Activated CD4-positive, alpha-beta T cell treated with anti-CD3 and anti-CD28 coated beads, Interleukin-2, amount 10 ng/mL, durations not matched to agents 7 days and 5 days (primary cell): ENCODE measurements at places on chromosomes 5 and 9.
A peak's percentile ranks its signal among the peaks of the same experiment; 100 is the strongest.

DNA sequence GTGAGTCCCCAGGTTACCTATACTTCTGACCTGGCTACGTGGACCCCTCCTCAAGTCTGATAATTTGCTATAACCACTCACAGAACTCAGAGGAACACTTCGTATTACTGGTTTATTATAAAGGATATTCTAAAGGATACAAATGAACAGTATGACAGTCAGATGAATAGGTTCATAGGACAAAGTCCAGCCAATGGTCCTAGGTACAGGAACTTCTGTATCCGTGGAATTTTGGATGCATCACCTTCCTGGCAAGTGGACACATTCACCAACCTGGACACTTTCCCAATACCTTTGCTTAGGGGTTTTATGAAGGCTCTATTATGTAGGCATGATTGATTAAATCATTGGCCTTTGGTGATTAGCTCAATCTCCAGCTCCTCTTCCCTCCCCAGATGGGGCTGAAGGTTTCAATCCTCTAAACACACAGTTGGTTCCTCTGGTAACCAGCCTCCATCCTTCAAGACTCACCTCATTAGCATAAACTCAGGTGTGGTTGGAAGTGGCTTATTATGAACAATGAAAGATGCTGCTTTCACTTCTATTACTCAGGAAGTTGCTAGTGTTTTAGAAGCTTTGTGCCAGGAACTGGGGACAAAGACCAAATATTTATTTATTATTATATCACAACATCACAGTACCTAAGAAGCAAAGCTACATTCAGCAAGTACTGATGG is 149.6 kb upstream of the ELL2 start:
- DNase-seq = no peak

- DNase-seq = peak; percentile 10
Measured at GRCh38 chr9:92850898-92851297, 26.9 kb downstream of the ZNF484 start.

- DNase-seq = no peak
Measured at GRCh38 chr9:121451586-121451985, 48.1 kb downstream of the GGTA1 start.

DNA sequence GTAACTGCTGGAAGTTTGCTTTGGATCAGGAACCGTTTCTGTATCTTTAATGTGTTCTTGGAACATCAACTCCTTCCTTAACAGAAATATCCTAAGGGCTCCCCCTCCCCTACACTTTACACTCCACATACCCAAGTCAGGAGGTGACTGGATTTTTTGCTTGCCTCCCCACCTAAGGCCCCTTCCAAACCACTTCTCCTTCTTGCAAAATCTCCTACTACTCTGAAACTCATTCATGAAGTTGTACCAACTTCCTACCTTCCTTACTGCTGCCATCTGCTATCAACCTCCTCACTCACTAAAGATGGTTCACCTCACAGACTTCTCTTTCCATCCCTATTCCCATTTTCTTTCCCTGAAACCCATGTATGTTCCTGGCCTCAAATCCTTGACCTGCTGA is 16.1 kb downstream of the TXN start:
- DNase-seq = no peak

DNA sequence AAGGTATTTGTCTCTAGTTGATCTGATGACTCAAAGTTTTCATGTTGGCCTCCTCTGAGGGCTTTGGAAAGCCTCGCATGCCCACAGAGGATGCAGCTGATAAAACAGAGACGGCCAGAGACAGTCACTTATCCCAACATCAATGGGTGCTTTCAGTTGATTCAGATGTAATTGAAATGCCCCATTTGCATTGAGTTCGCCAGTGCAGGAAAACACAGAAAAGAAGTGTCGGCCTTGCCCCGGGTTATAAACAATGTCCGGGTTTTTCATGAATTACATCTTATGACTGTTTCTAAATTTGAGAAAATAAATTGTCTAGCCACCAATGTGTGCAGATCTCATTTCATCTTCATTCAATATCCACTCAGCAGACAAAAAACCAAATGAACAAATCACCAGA is 42.2 kb upstream of the ICE1 start:
- no peak for DNase-seq

GRCh38 chr5:96614110-96614691 is 48.0 kb upstream of the CAST start:
- DNase-seq = peak; percentile 69

- no peak for DNase-seq
Measured at GRCh38 chr5:59608745-59609144, 284.8 kb downstream of the PDE4D start.

DNA sequence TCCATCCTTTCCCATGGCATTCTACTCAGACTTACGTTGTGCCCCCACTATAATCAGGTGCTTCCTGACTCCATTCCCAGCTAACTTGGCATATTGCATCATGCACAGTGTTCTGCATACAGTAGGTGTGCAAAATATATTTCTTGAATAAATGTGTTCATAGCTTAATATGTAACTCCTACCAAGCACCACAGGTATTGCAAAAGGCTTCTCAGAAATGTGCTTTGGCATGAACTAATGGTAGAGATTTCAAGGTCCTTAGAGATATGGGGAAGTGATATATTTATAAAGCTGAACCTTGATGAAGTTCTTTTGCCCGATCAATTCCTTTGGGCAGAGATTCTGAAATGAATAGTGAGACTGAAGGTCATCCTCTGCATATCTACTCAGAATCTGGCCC is 220.4 kb downstream of the KCTD16 start:
- DNase-seq = no peak

DNA sequence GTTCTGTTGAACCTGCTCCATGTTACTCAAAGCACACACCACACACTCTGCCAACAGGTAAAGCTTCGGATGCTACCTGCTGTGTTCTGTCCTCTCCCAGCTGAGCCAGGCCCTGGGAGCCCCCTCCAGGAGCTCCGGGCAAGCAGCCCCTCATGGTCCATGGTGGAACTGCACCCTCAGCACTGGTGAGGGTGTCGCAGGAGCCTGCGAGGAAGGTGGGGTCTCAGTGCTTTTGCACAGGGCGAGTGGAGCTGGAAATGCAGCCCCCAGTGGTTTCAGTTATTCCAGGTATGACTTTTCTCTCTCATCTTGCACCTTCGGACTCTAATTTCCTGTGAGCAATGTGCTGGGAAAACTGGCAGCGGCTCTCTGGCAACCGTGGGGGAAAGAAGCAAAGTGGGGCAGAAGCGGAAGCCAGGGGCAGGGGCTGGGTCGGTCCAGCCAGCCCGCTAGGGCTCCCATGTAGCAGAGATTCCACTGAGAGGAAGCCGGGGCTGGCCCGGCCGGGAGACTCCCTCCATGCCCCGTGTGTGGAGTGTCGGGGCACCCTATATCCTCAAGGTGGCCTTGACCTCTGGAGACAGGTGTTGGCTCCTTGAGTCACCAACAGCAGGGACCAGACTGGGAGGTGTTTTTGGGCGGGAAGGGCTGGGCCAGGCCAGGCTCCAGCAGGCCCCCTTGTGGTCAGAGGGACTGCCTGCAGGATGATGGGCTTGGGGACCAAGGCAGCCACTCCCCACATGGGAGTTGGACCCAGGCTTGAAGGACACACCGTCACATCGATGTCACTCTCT is 75.6 kb upstream of the PRSS3 start:
- DNase-seq = peak; percentile 36

GRCh38 chr5:28046596-28046995 is 1008.2 kb upstream of the CDH9 start:
- DNase-seq = no peak

DNA sequence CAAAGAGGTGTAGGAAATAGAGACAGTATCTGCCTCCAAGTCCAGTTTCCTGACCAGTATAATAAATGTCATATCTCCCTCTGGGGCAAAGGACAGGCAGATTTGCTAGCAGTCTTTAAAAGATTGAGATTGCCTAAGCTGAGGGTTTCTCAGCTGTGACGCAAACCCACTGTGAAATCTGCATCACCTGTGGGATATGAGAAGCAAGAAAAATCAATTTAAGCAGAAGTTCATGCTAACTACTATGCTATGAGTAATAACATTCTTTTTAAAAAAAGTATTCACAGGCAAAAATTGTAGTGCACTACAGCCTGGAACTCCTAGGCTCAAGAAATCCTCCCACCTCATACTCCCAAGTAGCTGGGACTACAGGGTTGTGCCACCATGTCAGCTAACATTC is 168.1 kb upstream of the POC5 start:
- DNase-seq = no peak

DNA sequence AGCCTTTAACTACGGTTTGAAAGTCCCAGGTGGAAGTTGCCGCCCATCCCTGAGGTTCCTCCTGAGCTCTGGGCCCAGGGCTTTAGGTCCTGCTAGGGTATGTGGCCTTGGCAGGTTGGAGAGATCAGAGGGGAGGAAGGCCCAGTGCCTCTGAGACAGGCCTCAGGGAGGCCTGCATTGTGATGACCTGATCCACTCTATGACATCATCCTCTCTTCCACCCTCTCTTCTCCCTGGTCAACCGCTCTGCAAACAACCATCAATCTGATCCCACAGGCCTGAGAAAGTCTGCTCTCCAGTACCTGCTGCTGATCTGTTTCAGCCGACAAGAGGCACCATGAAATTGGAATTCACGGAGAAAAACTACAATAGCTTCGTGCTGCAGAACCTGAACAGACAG is at the start of gene CCIN:
CCIN (plus strand) TSS at position 223 of the 400 bp plus-strand sequence; CDS start at position 338, 115 bp downstream.
- DNase-seq = no peak

- DNase-seq = no peak
Measured at GRCh38 chr5:57718155-57718554, 235.5 kb upstream of the ACTBL2 start.

DNA sequence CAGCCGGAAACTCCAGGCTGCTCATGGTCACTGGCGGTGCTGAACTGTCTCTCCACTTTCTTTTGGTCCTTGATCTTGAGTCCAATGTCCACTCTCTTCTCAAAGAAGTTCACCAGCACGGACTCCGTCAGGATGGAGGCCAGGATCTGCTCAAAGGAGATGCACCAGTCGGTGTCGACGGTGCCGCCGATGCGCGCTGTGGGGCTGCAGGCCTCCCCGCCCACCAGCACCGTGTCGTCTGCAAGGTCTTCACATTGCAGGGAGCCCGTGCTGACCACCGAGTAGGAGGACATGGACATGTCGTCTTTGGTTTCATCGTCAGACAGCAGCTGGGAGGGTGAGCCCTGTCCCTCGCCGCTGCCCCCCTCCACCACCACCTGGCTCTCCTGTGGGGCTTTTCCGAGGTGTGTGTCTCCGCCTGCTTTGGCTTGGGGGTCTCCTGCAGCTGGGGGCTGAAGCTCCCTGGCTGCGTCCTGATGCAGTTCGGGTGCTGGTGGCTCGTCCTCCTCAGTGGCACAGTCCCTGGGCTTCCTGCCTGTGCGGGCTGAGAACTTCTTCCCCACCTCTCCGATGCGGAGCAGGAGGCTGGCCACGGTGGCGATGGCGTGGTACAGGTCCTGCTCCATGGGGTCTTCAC is 5.0 kb upstream of the MRNIP start:
- DNase-seq = no peak

DNA sequence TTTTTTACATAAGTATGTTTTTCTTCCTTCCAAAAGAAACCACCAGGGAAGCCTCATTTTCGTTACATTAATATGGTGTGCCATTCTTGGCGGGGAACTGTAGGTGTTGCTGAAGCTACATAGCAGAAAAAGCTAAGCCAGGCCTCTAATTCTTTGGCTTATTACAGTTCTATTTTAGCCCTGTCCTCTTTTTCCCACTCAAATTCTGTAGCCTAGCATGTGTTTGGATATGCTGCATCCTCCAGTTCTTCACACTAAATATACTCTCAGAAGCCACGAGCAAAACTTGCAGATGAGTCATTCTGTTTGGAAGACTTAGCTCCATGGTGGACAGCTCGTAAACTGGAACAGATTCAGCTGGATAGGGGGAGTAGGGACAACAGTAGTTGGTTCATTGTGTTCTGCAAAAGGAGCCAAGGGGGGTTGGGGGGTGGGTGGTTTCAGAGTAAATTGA is 369.4 kb downstream of the TMEM161B start:
- DNase-seq = no peak

GRCh38 chr5:148483750-148484149 is 100.0 kb downstream of the FBXO38 start:
- DNase-seq = no peak

- no peak for DNase-seq
Measured at GRCh38 chr9:23850242-23850689, 24.2 kb upstream of the ELAVL2 start.

DNA sequence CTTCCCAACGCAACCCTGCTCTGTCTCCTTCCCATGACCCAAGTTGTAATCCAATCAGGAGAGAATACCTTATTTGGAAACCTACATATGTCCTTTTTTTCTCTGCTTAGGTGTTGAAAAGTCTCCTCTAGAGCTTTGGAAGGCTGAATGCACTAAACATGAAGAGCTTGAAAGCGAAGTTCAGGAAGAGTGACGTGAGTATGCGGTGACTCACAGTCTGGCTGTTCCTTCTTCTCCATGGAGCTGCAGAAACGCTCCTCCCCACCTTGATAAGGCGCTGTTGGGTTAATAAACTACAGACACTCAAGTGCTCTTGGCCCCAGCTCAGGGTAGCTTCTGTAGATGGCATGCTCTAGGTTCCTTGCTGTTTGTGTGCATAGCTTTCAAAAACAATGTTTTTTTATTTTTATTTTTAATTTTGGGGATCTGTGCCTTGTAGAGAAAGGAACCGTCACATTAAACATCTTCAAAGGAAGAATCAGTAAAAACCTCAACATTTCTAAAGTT is 30.7 kb downstream of the RAI14 start:
- DNase-seq = no peak

GRCh38 chr9:93186215-93186945 is 2.4 kb downstream of the WNK2 start:
- DNase-seq = no peak

DNA sequence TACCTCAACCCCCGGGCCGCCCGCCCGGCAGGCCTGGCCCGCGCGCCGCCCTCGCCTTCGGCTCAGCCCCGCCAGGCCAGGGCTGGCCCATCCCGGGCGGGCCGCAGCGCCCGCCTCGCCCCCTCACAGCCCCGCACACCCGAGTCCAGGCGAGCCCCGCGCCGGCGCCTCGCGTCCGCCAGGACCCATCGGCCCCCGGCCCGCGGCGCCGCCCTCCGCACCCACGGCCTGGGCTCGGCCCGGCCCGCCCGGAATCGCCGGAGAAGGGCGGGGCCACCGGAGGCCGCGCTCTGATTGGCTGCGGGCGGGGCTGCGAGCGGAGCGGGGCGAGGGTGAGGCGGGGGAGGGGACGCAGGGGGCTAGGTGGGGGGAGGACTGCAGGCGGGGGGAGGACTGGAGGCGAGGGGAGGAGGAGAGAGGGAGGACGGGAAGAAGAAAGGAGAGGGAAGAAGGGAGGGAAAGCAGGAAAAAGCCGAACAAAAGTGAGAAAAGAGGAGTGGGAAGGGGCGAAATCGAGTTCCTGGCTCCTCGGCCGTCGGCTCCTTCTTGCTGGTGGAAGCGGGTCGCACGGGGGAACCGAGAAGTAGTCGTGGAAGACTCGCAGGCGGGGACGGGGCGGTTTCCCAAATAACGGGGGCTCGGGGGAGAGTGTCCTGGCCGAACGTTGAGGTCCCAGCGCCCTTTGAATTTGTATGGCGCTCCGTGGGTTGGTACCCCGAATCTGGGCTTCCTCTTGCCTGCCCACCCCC is 472 bp upstream of the UBTD2 start:
- peak; percentile 77 for DNase-seq

GRCh38 chr5:1246711-1247431 is 21.7 kb downstream of the SLC6A18 start:
- DNase-seq = peak; percentile 48
